ENCODE measurements at places on chromosomes 16 and 17.
A peak's percentile ranks its signal among the peaks of the same experiment; 100 is the strongest.

DNA sequence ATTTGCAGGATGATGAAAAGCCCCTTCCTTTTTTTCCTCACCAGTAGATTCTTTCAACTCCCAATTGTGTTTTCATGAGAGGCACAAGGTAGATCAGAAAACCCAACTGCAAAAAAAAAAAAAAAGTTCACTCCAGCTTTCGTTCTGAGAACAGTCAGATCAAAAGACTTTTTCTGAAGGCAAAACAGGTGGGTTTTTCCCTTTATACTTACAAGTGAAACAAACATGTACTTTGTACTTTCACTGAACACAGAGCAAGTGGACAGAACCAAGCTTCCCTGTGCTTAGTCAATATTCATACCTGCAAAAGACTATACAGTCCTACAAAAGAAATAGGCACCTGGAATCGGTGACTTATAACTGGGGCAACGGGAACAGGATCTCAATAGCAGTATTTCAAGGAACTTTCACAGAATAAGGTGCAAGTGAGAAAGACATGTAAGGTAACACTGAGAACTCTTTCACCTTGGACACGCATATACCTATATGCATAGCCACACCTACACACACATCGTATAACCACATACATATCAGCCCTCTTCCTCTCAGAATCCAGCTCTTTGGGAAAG, 54.1 kb downstream of the TOX3 start:
- DNase-seq: no peak

GRCh38 chr17:3583456-3583855, 25.8 kb downstream of the TRPV1 start:
- no peak for DNase-seq

- no peak for DNase-seq
Observed at GRCh38 chr17:67712375-67712774, 5.4 kb upstream of the NOL11 start.

GRCh38 chr17:20206068-20206467, 196.9 kb downstream of the SPECC1 start:
- DNase-seq: no peak

DNA sequence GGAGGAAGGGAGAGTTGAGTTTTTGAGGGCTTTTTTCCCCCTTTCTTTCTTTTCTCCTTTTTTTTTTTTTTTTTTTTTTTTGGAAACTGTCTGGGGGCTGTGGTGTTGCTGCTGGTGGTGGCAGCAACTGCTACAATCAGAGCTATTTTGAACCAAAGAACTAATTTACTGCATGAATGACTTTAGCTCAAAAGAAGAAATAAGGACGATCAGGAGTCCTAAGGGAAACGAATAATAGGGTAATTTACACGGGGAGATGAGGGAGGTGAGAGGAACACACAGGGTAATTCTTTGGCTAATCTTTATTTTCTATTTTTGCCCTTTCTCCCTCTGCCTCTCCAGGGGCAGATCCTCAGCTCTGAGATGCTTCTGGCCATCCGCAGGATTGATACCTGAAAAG, 119.8 kb downstream of the TMEM132E start:
- no peak for DNase-seq

GRCh38 chr17:44283344-44284023, 15.5 kb upstream of the SLC4A1 start:
- no peak for DNase-seq

- DNase-seq: peak; percentile 94
Observed at GRCh38 chr17:18857864-18858566, at the start of gene PRPSAP2. PRPSAP2 (plus strand) TSS chr17:18858131; CDS start chr17:18865834, 7,703 bp downstream.

- no peak for DNase-seq
Observed at GRCh38 chr16:65908568-65908967, 457.9 kb upstream of the CDH5 start.

- DNase-seq: peak; percentile 81
Observed at GRCh38 chr17:3913531-3914311, 2.5 kb downstream of the P2RX1 start.

DNA sequence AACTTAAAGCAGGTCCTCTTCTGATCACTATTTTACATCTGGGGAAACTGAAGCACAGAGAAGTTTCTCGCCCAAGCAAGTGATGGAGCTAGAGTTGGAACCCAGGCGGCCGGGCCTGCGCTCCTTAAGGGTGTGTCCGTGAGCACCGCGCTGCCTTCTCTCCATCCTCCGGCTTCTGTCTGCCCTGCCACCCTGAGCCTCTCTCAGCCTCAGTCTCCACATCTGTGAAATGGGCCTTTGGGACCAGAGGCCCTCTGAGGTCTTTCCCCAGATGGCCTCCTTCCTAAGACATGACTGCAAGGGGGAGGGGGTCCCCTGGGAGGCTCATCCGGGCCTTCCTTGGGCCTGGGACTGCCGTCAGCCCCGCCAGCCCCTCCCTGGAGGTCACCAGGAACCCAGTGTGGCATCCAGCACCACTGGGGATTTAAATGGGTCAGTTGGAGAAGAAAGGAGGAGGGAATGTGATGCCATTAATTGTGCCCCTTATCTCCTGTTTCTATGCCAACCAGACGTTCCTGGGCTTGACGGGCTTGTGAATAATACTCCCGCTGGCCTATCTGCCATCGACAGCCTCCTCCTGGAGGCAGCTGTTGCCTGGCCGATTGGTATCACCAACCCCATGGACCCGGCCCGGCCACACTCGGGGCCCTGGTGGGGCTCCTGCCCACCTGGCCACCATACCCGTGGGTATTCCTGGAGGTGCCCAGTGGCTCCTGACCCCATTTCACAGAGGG, 5.1 kb downstream of the ZFPM1 start:
- DNase-seq: no peak

DNA sequence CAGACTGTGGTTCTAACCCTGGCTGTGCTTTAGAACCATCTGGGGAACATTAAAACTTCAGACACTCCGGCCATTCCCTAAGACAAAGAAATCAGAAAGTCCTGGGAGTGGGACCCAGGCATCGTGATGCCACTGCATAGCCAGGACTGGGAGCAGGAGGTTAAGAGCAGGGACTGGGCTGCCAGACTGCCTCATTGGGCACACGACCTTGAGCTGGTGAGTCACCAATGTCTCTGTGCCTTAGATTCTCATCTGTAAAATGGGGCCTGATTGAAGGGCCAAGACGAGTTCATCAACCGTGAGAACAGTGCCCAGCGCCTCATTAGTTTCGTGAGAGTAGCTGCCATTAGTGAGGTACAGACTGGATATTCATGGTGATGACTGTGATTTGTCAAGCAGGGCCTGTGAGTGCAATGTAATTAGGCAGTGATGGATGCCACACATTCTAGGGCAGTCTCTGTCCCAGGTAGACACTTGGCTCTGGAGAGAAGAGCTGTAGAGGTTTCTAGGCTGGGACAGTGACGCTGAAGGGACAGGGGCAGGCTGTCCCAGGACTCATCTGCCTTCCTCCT, 196.8 kb downstream of the NTN1 start:
- no peak for DNase-seq

GRCh38 chr17:9725575-9725974, 65.8 kb downstream of the DHRS7C start:
- DNase-seq: no peak

- DNase-seq: no peak
Observed at GRCh38 chr16:3904875-3905274, 24.4 kb upstream of the CREBBP start.

DNA sequence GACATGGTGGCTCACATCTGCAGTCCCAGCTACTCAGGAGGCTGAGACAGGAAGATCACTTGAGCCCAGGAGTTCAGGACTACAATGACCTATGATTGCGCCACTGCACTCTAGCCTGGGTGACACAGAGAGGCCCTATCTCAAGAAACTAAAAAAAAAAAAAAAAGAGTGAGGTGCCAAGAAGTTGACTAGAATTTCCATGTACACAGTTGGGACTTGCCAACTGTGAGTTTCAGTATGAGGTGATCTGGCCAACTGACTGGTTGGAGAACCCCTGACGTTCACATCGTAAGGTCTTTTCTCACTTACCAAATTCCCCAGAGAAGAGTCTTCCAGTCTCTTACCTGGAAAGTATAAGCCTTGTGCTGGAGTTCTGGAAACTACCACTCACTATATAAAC, 3.1 kb upstream of the MED11 start:
- DNase-seq: no peak

- no peak for DNase-seq
Observed at GRCh38 chr17:43129671-43130010, 4.5 kb upstream of the BRCA1 start.

DNA sequence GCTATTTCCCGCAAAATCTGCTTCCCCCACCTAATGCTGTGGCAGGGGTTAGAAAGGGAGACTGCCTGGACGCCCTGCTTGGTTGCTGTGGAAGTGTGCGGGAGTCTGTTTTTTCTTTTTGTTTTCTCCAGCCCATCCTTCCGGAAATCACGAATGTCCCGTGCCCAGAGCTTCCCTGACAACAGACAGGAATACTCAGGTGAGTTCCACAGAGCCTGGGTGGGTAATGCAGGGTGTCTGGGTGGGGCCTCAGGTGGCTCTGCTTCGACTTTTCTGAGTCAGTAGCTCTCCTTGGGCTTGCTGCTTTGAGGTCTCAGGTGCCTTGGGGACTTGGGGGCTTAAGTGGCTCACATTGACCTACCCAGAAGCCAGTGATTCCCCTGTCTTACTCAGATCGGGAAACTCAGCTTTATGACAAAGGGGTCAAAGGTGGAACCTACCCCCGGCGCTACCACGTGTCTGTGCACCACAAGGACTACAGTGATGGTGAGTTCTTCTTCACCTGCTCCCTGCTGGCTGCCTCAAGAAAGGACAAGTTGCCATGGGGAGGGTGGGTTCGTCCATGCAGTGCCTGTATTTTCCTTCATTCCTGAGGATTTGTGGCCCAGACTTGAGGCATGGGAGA, 11.4 kb downstream of the LIMD2 start:
- no peak for DNase-seq

DNA sequence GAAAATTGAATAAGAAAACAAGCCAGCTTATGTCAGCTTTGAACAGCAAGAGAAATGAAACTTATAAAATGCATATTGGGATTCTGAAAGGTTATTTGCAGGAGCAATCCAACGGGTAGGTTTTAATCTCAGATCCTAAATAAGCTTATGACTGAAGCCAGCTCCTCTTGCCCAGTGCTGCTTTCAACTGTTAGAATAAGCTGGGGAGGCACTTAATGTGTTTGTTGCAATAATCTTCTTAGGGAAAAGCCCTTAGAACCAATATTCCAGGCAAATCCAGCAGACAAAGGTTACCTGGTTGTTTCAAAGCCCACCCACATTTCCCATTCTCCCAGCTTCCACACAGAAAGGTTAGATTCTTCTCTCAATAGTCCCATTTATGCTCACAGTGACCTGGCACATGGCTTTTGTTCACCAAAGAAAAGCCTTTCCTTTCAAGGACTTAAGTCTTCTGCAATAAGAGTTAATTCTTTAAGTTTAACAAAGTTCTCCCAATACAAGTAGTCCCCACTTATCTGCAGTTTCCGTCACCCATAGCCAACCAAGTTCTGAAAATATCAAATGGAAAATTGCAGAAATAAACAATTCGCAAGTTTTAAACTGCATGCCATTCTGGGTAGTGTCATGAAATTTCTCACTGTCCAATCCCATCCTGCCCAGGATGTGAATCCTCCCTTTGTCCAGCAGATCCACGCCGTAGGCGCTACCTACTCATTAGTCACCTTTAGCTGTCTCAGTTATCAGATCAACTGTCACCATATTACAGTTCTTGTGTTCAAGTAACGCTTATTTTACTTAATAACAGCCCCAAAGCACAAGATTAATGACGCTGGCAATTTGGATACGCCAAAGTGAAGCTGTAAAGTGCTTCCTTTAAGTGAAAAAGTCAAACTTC, 5.9 kb downstream of the TEX2 start:
- no peak for DNase-seq

DNA sequence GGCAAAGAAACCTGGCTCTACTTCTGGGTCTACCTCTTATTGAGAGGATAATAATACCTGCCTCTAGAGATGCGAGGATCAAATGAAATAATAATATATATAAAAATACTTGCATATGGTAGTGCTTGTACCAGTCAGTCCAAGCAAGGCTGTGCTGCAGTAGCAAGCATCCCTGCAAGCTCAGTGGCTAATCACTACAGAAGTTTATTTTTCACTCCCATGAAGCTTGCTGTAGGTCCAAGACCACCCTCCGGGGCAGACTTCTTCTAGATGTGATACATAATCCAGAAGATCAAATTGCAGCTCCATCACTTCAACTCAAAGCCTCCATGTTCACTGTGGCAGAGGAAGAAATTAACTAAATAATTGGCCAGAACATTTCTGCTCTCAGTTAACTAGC, 48.9 kb upstream of the NKD1 start:
- no peak for DNase-seq

DNA sequence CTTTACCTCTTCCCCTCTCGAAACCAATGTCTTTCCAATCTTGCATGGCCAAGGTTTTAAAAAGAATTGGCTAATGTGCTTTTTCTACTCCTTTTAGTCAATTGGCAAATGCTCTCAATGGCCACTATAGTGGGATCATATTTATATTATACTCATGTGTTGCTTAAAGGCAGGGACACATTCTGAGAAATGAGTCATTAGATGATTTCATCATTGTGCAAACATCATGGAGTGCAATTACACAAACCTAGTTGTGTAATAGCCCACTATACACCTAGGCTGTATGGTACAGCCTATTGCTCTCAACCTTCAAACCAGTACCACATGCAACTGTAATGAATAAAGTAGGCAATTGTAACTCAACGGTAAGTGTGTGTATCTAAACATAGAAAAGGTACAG, 180.9 kb downstream of the HS3ST3A1 start:
- DNase-seq: no peak

DNA sequence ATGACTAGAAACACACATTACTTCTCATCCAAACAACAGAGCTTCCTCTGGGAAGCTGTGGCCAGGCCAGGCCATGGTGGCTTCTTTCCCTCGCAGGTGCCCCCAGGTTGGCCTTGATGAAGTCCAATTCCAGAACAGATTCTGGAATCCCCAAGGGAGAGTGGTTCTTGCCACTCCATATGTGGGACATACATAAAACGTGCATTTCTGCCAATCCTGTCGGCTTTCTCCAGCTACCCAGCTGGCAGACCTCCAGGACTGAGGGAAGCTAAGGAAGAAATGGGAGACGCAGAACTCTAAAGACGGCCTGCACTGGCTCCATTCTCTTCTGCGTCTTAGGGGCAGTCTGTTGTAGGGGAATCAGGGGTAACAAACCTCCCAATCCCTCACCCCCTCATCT, 219.2 kb upstream of the CDH5 start:
- no peak for DNase-seq

DNA sequence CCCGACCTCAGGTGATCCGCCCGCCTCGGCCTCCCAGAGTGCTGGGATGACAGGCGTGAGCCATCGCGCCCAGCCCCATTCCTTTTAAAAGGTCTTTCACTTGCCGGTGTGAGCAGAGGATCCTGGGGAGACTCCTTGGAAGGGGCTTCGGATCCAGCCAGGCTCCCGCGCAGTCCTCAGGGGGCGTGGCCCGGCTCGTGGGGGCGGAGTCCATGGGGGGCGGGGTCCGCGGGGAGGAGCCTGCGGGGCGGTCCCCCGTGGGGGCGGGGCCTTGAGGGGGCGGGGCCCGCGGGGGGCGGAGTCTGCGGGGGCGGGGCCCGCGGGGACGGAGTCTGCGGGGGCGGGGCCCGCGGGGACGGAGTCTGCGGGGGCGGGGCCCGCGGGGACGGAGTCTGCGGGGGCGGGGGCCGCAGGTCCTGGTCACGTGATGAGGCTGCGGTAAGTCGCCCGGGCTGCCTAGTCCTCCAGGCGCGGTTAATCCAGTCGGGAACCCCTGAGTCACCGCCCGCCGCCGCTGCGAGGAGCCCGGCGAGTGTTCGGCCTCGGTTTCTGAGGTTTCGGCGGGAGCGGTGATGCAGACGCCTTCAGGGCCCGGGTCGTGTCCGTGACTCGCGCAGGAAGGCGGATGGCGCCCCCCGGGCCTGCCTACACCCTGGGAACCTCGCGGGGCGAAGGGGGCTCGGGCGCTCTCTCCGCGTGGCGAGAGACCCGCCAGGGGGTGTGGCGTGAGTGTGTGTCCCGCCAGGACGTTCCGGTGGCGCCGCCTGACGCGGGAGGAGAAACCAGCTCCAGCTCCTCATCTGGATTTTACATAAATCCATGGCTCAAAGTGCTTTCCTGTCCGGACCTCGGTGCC, 23.6 kb upstream of the ABR start:
- DNase-seq: peak; percentile 37

Data from activated gamma-delta T cell treated with Interleukin-2 at 50 U/mL for 16 hours (primary cell).